Skeletal muscle cell (primary cell): ENCODE measurements at places on chromosomes 3 and 15.

DNA sequence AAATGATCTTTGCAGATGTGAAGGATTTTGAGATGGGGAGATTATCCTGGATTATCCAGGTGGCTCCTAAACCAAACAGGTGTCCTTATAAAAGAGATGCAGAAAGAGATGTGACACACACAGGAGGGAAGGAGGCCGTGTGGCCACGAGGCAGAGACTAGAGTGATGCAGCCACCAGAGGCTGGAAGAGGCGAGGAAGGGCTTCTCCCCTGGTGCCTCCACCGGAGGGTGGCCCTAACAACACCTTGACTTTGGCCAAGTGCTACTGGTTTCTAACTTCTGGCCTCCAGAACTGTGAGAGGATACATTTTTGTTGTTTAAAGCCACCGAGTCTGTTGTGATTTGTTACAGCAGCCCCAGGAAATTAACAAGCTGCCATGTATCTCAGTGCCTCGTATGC is 127.1 kb downstream of the ASB7 start:
- no peak for DNase-seq

DNA sequence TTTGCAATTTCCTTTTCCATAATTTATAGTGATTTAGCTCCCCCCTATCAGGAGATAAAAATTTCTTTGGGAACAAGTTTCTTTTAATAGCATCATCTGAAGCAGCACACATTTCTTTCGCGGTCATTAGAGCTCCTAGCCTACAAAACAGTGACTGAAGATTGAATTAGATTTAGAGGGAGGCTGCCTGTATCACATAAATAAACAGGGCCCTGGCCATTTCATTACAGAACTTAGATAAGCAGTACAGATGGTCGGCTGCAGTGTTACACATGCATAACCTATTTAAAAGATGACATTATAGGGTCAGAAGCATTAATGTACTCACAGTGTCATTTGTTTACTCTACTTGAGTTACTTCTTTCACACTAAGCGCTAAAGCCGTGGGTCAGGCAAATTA is 81.4 kb upstream of the SLC25A26 start:
- no peak for DNase-seq

- DNase-seq: no peak
Observed at GRCh38 chr3:72390841-72391240, 457.4 kb downstream of the SHQ1 start.

GRCh38 chr3:156037356-156037755 is 83.0 kb upstream of the KCNAB1 start:
- DNase-seq: no peak

DNA sequence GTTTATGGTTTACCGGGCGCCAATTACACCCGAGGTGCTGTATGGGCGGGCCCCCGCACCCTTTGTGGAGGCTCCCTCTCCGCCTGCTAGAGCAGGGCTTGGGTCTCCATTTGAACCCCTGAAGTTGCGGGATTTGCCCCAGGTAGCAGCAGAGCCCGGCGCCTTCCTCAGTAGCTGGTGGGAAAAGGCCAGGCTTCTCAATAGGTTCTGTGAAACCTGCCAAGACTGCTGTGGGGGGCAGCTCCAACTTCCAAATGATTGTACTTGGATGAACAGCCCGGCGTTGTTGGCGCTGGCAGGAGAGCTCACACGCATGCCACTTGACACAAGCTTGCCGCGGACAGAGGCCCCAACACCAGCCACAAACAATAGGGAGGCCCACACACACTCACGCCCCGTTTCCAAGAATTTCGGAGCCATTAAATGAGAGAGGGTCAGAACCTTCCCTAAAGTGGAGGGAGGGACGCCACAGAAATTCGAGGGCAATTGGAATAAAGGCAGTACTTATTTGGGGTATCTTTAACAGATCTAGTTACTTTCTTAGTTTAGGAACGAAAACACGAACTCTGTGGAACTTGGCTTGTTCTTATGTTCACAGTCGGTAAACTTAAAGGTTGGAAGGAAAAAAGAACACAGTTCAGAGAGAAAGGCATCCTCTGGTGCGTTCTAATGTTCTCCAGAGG is 1.4 kb downstream of the EPHB3 start:
- no peak for DNase-seq

- peak; percentile 73 for DNase-seq
Observed at GRCh38 chr3:184786280-184786941, 25.6 kb upstream of the VPS8 start.

GRCh38 chr15:77373441-77373840 is 46.5 kb downstream of the PEAK1 start:
- DNase-seq: no peak

- DNase-seq: no peak
Observed at GRCh38 chr15:57550640-57551039, 41.1 kb upstream of the MYZAP start.

- no peak for DNase-seq
Observed at GRCh38 chr3:81910244-81910852, 148.9 kb upstream of the GBE1 start.

DNA sequence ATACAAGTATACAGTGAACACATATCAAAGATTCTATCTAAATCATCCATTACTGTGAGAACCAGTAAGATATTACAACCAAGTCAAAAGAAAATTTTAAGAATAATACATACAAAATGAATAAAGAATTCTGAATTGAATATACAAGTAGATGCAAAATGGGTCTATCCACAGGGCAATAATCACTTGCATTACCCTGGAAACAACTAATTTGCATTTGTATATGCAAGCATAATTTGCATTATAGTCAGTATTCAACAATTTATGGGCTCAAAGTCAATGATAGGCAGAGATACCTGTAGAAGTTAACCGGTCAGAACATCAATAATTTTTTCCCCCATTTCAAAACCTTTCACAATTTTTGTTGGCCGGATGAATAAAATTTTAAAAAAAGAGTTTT is 512.2 kb upstream of the ALCAM start:
- DNase-seq: no peak

DNA sequence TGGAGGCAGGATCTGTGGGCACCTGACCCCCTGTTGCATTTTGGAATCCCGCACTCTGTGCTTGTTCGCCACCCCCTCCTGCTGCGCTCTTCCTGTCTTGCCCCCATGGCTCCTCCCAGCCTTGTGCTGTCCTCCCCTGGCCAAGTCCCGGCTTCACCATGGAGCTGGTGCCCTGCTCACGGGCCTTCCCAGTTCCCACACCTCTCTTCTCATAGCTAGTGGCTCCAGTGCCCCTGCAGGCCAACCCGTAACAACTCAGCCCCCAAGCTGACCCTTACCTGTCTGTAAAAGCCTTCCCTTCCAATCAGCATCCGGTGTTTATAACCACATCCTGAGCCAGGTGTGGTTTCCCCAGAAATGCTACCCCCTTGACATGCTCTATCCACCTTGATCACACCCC is 407.7 kb upstream of the C2CD4B start:
- no peak for DNase-seq

GRCh38 chr3:149395107-149396089 is 17.9 kb upstream of the TM4SF1 start:
- DNase-seq: peak; percentile 80

GRCh38 chr3:131608741-131609140 is 106.0 kb upstream of the MRPL3 start:
- DNase-seq: no peak

DNA sequence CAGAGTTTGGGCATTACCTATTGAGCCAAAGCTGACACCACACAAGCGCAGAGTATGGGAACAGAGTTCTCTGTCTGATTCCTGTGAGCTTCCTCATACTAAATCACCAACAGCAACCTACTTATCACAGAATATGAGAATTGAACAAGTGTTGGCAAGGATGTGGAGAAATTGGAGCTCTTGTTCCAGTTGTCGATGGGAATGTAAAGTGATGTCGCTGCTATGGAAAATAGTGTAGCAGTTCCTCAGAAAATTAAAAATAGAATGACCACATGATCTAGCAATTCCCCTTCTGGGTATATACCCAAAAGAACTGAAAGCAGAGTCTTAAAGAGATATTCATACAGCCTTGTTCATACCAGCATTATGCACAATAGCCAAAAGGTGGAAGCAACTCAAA is 33.4 kb downstream of the CD86 start:
- DNase-seq: no peak

DNA sequence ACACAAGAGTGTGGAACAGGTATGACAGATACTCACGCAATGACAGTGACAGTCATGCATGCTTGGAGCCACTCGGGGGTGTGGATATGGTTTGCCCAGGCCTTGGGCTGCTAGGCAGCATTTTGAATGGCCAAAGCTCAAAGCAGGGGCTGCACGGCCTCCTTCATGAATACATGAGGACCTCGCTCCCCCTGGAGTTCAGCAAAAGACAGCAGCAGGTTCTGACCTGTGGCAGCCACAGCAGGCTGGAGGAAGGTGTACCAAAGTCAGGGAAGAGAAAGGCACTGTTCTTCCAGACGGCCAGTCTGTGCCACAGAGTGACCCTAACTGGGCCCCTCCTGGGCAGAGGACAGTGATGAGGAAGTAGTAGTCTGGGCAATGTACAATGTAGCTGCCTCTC is 88.2 kb upstream of the C2CD4B start:
- no peak for DNase-seq

DNA sequence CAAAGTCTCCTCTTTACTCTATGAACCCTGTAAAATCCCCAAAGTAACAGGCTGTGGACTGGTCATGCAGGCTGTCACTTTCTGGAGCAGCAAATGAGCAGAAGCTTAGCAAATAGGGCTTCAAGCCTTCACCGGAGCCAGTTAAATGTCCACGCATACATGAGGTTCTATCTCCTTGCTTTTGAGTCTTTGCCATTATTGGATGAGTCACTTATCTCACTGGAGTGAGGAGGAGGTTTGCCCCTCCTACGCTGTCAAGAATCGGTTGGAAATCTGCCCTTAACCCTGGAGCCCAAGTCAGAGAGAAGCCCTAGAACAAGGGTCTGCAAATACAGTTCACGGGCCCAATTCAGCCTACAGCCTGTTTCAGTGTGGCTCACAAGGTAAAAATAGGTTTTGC is 126.1 kb upstream of the CTNNB1 start:
- DNase-seq: no peak

DNA sequence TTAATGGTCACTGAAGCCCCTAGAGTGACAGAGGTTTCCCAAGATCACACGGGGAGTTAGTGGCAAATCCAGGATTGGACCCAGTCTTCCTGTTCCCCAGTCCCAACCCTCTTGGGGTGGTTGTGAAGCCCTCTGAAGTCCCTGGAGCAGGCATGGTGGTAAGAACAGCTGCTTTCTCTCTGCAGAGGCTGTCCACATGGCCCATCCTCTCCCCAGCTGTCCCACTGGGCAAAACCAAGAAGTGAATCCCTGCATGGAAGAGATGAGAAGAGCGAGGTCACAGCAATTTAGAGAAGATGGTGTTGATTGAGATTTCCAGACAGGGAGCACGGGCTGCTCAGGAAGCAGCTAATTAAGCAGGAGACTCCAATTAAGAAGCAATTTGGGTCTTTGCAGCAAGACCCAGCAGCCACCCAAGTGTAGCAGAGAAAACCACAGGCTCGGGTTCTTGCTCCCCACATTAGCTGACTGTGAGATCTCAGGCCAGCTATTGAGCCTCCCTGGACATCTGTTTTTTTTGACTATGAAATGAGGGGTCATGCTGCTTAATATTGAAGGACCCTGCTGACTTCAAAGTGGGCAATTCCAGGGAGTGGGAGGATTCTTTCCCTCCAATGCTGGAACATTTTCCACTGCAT is 14.8 kb upstream of the HDAC11 start:
- no peak for DNase-seq

DNA sequence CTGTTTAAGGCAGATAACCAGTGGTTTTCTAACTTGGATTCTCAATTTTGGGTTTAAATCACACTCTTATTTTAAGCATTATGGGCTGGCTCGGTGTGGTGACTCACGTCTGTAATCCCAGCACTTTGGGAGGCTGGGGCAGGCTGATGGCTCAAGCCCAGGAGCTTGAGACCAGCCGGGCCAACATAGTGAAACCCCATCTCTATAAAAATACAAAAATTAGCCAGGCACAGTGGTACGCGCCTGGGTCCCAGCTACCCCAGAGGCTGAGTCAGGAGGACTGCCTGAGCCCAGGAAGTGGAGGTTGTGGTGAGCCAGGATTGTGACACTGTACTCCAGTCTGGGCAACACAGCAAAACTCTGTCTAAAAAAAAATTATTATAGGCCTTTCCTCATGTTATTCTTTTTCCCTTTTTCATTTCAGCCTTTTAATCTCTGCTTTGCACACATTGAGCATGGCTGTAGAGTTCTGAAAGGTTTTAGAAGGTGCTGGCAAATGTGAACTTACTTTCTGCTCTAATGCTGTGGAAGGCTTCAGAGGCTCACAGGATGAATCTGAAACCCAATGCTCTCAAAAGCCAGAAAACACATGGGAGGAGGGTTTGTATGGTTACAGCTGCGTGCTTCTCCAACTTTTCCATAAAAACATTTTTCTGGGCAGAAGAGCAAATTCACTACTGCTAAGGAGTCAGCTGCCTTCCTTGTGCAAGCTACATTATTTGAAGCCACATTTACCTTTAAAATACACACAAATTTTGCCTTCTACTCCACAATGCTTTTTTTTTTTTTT is 32.5 kb downstream of the CHAC1 start:
- DNase-seq: no peak

DNA sequence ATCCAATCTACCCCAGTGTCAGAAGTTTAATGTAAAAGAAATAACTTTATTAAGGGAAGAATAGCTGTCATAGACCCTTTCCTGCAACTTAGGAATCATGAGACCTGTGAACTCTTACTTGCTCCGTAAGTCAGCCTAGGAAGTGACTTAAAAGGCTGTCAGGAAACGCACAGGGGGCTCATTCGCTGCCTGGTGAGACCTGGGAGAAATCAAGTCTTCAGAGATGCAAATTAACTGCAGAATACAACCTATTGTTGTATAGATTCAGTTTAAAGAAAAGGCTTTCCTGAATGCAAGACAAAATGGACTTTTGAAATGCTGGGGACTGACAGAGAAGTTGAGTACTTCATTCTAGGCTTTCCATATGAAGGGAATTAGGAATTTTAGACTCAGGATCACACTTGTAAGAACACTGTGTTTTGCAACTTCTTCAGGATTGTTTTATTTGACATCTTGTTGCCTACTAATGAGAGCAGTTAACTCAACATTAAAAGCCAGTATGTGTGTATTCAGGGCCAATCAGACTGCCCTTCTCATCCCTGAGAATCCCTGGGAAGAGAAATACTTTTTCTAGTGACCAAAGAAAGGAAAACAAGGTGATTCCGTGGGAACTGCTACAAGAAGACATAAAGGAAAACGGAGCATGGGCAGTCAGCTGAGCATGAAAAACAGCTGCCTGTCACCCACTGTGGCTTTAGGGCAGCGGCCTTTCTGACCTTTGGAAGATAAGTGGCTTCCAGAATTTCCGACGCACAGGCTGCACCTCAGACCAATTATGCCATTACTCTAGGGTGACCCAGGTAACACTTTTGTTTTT is 18.5 kb upstream of the DPPA4 start:
- DNase-seq: no peak

- DNase-seq: no peak
Observed at GRCh38 chr15:71085809-71086208, 29.5 kb upstream of the THSD4 start.

DNA sequence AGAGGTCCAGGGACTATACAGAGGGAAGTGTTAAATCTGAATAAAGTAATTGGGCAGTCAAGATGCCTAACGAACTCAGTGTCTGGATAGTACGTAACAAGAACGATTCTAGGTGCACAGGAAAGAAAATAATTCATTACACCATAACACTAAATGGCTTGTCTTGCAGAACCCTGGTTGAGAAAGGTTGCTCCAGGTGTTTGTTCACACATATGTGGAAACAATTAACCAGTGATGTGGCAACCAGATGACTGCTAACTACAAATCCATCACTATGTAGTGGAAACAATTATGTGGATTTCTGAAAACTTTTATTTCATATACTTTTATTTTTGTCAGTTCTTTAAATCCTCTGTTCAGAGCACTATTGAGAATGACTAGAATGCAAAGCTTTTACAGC is 10.4 kb upstream of the HDC start:
- DNase-seq: no peak

GRCh38 chr15:58486564-58486963 is 54.8 kb downstream of the LIPC start:
- DNase-seq: no peak
